B cell (primary cell): ENCODE measurements at places on chromosomes 5 and 9. TPM values are rescaled to one million over a fixed set of nuclear protein-coding genes. Genes with fewer than 3 reads are reported as not detected.

DNA sequence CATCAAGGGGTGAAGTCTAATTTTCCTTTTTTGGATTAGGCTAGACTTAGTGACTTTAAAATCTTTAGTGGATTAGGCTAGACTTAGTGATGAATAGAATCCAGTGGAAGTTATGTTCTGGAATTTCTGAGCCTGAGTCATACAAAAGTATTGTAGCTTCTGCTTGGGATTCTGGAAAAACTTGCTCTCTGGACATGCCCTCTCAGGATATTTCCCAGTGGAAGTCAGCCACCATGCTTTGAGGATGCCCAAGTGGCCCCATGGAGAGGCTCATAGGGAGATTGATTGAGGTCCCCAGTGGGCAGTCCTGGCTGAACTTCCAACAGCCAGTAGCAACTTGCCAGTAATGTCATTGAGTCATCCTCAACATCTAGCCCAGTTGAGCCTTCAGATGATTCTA lies 112.4 kb upstream of the PRLR start:
- no peak for DNase-seq

DNA sequence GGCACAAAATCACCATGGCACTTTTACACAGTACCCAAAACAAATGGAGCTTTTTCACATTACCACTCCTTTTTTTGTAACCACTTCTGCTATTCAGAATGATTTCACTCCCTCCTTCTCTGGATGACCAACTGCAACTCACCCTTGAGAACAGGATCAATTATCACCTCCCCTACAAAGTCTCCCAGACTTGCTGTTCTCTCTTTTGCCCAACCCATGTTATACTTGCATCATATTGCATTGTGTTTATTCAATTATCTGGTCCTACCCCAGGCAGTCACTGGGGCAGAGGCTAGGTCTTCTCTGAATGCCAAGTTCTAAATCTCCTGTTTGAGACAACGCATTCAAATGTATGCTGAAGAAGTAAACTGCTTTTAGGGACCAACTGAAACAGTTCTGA lies 96.0 kb downstream of the GPR21 start:
- no peak for DNase-seq

DNA sequence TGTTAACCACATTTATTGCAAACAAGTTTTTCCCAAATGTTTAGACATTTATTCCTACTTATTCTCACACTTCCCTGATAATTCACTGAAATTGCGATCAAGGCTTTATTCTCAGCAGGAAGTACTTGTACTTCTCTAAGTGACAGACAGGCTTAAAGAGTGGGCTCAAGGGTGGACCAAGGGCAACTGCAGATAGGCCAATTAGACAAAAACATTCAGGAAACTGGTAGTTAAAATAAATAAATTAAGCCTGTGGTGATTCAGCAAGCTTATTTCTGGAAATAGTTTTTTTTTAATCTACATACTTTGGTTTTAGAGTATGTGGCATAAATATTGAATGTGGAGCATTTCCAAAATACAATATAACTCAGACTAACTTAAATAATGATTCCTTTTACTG lies 136.1 kb downstream of the UGCG start:
- DNase-seq, result peak; percentile 9

DNA sequence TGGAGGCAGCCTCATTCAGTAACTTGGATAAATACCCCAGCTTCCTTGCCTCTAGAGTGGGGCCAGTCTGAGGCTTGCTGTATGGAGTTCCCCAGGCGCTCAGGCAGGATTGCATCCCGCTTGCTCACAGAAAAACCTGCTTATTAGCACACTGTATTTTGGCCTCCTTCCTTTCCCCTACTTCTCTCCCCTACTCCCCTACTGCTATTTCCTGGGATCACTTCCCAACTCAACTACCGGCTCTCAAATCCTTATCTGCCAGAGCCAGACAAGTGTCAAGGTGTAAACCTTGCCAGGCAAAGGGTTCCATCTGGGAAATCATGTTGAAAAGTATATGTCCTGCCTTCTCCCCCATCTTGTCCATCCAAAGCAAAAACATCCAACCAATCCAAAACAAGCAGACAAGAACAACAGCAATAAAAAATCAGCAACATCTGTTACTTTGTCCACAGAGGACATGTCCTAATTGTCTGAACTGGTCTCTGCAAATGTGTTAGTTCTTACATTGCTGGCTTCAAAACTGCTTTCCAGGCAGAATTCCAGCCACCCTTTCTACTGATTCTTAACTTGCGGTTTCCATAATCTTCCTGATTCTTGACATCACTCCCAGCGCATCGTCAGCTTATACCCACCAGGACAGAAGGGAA lies 164.1 kb upstream of the SEMA6A start:
- no peak for DNase-seq

GRCh38 chr9:107213561-107214028 lies 69.5 kb upstream of the RAD23B start:
- DNase-seq, result no peak

GRCh38 chr9:78357165-78357873 lies 60.4 kb downstream of the PSAT1 start:
- no peak for DNase-seq

DNA sequence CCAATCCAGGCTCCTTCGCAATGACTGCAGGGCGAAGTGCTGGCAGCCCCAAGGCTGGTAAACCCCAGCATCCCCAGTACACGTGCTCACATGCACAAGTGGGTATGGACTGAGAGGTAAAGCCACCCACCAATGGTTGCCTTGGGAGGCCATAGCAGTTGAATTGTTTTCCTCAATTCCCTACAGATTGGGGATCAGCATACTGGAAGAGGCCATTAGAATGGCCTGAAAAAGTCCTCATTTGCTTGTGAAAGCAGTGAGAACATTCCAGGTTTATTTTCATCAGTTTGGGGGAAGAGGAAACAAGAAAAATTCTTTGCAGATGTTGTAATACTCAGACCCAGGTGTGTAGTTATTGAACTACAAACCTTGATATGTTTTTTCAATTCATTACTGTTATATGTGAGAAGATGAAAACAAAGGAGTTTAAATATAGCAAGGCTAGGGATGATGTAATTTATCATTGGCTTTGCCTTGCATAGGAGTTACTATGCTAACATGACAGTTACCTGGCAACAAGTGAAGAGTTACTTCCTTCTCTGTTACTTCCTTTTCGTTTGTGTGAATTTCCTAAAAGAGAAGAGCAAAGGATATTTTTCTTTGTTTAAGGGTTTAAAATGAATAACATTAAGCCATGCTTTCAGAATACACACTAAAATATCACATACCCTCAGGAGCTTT lies 36.4 kb downstream of the MTMR12 start:
- DNase-seq, result peak; percentile 76

- no peak for DNase-seq
Observed at GRCh38 chr5:61931236-61931635, 374.8 kb upstream of the KIF2A start.

DNA sequence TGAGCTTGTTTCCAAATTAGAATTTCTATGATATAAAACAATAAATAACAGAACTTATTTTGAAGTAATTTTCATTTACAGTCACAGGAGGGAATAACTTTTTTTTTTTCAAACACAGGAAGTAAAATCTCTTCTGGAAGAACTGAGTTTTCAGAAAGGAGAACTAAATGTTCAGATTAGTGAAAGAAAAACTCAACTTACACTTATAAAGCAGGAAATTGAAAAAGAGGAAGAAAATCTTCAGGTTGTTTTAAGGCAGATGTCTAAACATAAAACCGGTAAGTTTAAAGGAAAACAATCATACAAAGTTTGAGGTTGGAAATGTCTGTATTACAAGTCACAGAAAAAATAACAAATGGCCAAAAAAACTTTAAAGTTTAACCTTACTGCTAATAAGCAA lies 41.6 kb downstream of the RAB14 start:
- peak; percentile 59 for DNase-seq

DNA sequence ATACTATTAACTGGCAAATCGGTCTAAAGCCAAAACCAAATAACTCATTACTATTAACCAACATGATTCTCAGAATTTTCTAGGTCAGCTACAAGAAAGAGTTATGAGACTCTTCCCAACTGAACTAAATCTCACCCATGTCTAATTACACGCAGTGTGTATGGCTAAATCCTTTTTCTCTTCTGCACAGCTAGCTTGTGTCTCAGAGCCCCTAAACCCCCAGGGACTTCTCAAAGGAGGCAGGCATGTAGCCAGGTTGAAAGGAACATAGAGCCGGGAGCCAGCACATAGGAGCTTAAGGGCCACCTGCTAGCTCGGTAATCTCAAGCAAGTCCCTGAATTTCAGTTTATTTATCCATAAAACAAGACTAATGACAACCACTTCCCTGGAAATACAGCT lies 2.2 kb upstream of the GZMK start:
- no peak for DNase-seq

DNA sequence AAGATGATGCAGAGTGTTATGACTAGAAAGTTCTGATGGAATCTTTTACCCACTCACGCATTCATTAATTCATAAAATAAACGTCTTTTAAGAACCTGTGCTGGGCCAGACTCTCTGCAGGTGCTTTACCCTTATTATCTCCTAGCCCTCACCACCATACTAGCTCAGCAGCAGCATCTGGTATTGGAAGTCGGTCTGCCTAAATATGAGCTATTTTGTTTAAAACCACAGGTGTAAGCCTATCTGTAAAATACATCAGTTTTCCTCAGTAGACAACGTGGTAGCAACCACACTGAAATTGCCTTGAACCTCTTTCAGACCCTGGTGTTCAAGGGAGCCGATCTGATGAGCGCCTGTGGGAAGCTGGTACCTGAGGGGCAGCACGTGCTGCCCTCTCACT lies 69.4 kb downstream of the PPIC start:
- DNase-seq, result no peak

- DNase-seq, result no peak
Observed at GRCh38 chr9:382383-382782, 167.7 kb downstream of the DOCK8 start.

GRCh38 chr9:116048081-116048480 lies 105.5 kb upstream of the PAPPA start:
- no peak for DNase-seq

DNA sequence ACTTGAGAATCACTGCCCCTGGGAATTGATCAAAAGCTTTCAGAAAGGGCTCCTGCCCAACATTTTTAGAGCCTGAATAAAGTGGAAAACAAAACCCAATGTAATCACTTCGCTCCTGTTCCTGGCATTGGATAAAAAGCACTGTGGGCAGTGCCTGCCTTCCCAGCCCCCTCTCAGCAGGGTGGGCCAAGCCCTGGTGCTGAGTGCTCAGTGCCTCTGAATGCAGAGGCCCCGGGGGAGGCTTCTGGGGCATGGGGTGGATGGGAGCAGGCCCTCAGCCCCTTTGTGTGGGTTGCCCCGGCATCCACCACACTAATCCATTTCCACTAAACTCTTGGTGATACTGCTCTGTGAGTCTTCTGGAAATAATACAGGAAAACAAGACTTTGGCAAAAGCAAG lies 55.6 kb downstream of the CFAP90 start:
- DNase-seq, result no peak

Gene SLC46A2
- polyA plus RNA-seq, result 0.06 and 0.18 TPM in 2 replicates

Gene PARP8
- polyA plus RNA-seq, result 36.2 and 46.7 TPM in 2 replicates

DNA sequence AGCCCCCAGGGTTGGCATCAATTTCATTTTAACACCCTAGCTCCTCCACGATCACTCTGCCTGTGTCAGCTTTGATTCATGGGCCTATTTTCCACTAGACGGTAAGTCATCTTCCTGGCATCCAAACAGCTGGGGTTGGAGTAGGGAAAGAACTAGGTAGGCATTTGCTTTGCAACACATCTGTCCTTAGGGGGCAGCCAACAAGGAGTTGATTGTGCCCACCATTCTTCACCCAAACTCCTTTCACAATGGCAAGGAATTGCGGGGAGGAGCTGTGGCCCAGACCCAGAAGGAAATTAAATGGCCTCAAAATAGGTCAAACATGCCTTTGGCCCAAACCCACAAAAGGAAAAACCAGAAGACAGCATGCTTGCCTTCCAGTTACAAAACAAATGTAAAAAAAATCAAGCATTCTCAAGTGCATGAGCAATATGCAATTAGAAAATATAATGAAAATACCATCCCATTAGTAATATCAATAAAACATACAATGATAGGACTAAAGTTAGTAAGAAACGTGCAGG lies 71.8 kb downstream of the NRG2 start:
- no peak for DNase-seq

DNA sequence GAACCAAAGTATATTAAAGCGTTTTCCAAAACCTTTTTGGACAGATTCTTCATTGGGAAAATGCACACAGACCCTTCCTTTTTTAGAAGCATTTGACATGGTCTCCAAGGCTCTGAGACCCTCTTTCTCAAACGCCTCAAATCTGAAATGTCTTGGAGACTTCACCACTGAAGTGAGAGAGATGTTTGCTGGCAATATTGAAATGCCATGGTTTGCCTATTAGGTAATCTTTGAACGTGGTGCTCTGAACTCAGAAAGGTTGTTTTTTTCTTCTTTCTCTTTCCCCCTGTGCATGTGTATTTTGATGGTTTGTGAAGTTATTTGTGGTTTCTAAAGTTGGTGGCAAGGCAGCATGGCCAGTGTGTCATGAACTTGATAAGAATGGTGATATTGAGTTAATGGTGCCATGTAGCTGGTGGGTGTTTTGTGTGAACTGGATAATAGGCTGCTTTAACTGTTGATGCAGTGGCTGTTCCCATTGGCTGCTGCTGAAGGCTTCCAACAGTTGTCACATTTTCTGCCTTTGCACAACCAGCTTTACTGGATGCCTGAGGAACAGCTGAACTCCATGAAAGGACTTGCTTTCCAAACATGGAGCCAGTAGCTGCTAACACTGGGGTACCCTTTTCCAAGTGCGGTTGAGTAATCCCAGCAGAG lies 1.7 kb downstream of the PALM2AKAP2 start:
- DNase-seq, result no peak

Gene CER1
- not detected in 2 replicates for polyA plus RNA-seq

DNA sequence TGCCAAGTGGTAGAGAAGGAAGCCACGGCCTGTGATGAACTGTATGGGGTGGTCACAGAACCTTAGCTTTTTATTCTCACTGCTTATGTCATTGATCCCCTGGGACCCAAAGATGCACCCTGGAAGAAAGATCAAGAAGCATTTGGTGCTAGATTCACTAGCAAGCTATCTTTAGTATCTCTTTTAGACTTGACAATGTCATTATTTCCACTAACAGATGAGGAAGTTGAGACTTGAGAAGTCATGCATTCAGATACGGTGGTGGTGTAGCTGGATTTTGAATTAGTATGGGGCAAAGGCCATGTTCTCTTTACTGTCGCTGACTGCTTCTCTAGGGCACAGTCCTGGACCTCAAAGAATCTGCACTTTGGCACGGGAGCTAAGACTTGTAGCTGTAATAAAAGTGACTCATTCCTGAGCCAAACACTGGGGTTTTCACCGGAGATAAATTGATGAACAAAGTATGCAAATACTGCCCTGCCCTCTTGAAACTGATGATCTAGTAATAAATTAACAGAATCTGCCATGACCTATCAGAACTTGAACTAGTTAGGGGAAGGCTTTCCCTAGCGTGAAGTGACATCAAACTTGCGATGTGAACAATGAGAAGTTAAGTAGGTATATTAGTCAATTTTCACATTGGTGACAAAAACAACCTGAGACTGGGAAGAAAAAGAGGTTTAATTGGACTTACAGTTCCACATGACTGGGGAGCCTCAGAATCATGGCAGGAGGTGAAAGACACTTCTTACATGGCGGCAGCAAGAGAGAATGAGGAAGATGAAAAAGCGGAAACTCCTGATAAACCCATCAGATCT lies 5.4 kb downstream of the GDA start:
- peak; percentile 57 for DNase-seq

Gene SQSTM1
- polyA plus RNA-seq, result 72.2 and 175 TPM in 2 replicates

- DNase-seq, result peak; percentile 68
Observed at GRCh38 chr5:127492854-127493738, 24.3 kb upstream of the PRRC1 start.

GRCh38 chr5:142611154-142611553 lies 74.7 kb downstream of the FGF1 start:
- peak; percentile 59 for DNase-seq

GRCh38 chr9:77805810-77806209 lies 157.7 kb upstream of the GNA14 start:
- no peak for DNase-seq

Gene ENTPD2
- not detected in 2 replicates for polyA plus RNA-seq

GRCh38 chr9:73151653-73152542 lies at the start of gene ANXA1:
Gene ANXA1 (plus strand): TSS chr9:73151865. CDS start chr9:73158536, 6,671 bp downstream.
- no peak for DNase-seq
